ENCODE measurements at places on chromosomes 7 and 10. TPM values are rescaled to one million over a fixed set of nuclear protein-coding genes. Genes with fewer than 3 reads are reported as not detected.

FAM25A gene
- total RNA-seq: not detected

CALCR gene
- total RNA-seq: not detected

RHEB gene
- total RNA-seq: 52.7 TPM

CRTAC1 gene
- 4.6 TPM for total RNA-seq

INMT gene
- under 0.01 TPM for total RNA-seq

OR2A12 gene
- total RNA-seq: not detected

TUBB8 gene
- total RNA-seq: not detected

LBX1 gene
- not detected for total RNA-seq

AIMP2 gene
- total RNA-seq: 43.9 TPM

MKI67 gene
- total RNA-seq: 15.4 TPM
